NCI-H446 (cell line): ENCODE measurements at places on chromosomes 2 and 18.

- no peak for DNase-seq
Measured at GRCh38 chr2:47501374-47502200, 98.6 kb downstream of the MSH2 start.

DNA sequence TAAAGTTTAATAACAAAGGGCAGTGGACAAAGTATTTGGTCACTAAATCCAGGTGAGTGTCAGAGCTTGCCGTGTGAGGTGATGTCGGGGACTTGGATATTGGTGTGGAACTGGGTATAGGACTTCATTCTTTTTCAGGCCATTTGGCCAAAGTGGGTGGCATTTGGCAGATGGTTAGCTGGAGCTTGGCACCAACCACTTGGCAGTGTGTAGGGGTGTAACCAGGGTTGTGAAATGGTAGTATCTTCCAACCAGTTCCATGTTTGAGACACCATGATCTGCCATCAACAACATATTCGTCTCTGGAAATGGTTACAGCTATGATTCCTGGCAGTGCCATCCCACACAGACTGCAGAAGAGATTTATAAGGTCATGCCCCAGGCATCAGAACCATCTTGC, 113.9 kb downstream of the CCDC85A start:
- peak; percentile 79 for DNase-seq

DNA sequence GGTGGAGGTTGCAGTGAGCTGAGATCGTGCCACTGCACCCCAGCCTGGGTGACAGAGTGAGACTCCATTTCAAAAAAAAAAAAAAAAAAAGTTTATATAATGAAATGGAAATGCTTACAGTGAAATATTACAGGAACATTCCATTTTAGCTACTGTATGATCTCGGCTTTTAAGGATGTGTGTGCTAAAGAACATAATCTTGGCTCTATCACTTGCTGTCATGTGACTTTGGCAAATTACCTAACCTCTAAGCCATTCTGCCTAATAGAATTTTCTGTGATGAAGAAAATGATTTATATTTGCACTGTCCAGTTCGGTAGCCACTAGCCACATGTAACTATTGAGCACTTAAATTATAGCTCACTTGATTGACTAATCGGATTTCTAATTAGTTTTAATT, 36.3 kb downstream of the SMAD4 start:
- DNase-seq: no peak

DNA sequence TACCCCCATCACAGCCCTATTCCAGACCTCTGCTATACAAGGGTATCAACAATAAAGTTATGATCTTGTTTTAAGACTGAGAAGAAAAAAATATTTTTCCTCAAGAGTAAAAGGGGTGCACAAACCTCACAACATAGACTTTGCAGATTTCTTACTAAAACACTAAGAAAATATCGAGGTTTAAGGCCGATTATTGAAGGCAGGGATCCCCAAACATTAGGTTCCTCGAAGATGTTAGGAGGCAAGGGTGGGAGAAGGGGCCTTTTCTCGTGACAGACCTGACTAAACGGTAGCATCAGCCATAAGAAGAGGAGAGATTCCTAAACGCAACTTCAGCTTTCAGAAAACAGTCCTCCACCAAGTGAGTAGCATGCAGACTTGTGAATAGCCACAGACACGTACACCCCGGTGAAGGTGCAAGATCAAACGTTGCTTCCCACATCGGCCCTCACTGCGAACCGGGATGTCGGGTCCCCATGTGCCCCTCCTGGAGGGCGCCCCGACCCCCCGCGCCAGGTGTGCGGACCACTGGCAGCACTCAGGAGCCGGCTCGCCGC, 678 bp downstream of the PIAS2 start:
- DNase-seq: no peak

GRCh38 chr2:150168595-150169236, 318.8 kb downstream of the RND3 start:
- DNase-seq: no peak

GRCh38 chr2:70994699-70995425, at the start of gene TEX261:
TEX261 (minus strand) TSS chr2:70994873; CDS start chr2:70994757, 116 bp downstream.
- DNase-seq: peak; percentile 63

GRCh38 chr18:24894880-24895279, 434.4 kb downstream of the HRH4 start:
- no peak for DNase-seq

DNA sequence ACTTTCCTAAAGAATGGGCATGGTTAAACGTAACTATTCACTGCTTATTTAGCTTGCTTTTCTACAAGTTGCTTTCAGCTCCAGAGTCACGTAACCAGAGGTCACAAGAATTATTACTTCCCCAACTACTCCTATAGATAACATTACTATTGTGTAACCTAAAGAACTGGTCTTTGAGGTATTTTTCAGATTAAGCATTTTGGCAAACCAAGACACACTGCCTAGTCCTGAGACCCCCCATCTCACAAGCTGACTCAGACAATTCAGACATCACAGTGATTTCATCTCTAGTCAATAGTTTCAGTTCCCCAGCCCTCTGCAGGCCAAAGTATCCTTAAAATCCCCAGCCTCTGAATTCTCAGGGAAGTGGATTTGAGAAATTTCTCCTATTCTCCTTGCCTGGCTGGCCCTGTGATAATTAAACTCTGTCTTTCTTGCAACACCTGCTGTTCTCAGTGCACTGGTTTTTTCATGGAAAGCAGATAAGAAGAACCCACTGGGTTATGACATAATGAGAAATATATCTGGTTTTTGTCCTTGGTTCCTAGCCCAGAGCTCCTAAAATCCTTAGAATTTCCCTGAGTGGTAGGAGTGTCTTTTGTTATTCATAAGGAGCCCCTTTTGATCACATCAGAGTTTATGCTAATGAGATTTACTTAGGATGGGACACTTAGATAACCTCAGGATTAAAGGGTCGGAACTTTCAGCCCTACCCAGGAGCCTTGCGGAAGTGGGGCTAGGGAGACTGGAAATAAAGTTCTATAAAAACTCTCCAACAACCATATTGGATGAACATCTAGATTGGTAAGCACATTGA, 1310.8 kb upstream of the CHAC2 start:
- DNase-seq: no peak

DNA sequence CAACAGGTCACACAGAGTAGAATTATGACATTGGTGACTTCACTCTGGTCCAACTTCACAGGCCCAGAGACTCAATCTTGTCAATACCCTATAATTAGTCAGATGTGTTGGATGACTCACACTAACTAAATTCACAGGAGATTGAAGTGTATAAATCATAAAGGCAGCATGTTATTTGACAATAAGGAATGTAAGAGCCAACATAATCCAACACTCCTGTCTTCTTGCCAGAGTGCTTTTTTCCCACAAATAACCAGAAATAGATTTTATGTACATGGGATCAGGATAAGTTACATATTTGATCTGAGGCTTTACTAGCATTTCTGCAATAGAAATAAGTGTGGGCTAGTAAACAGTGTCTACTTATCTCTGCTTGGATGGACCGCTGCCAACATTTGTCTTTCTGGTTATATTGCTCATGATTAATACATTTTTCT, 42.2 kb upstream of the ZSWIM2 start:
- DNase-seq: peak; percentile 45

GRCh38 chr2:150006591-150006990, 419.0 kb upstream of the MMADHC start:
- DNase-seq: no peak

DNA sequence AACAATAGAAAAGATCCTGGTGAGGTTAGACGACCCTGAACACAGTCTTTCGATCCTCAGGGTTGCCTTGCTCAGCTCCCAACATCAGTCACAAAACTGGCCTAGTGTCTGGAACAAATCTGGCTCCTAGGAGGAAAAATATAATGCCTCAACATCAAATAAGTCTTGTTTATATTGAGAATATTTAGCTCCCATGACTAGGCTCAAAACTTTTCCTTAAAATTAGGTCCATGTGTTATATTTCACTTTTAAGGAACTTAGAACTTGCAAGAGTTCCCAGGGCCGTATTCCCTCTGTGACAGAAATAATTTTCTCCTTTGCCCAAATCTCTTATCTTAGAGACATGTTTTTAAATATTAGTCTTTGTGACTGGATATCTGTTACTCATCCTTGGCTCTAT, 819.7 kb upstream of the ZEB2 start:
- DNase-seq: no peak

- DNase-seq: no peak
Measured at GRCh38 chr2:112954364-112954763, 23.4 kb upstream of the IL36G start.

- no peak for DNase-seq
Measured at GRCh38 chr2:8571792-8572499, 109.9 kb upstream of the ID2 start.

DNA sequence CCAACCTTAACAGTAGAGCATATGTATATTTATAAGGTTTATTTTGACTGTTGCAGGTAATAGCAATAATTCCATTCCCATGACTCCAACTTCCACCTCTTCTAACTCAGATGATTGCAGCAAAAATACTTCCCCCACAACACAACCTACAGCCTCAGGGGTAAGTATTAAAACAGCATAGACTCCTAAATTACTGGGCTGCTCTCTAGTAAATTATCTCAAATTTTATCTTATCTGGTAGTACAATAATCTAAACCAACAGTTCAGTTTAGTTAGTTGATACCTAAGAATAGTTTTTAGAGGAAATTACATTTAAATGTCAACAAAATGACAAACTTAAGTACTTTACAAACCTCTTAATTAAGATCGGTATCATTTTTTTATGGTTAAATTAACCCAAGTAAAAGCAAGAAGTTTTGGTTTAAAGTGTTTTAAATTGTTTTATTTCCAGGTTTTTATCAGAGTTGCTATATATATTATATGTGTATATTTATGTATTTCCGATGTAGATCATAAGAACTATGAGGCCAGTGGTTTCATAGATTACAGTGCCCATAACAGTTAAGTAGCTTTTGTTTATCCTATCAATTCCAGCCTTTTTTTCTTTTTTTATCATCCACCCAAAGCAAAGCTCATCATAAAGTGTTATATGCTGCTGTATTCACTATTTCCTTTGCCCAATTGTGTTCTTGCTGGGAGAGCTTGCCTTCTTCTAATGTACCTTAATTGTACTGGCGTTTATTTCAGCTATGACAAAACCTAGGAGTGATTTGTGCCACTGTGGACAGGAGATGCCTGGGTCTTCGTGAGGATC, 13.7 kb downstream of the GATA6 start:
- DNase-seq: no peak

DNA sequence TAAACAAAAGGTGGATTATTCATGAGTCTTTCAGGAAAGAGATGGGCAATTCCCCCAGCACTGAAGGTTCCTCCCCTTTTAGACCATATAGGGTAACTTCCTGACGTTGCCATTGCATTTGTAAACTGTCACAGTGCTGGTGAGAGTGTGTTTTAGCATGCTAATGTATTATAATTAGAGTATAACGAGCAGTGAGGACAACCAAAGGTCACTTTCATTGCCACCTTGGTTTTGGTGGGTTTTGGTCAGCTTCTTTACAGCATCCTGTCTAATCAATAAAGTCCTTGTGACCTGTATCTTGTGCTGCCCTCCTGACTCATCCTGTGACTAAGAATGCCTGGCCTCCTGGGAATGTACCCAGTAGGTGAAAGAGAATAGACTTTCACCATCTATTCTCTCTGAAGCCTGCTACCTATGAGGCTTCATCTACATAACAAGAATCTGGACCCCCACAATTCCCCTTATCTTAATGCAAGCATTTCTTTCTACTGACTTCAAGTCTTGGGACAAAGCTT, 148.7 kb downstream of the CABLES1 start:
- DNase-seq: no peak

GRCh38 chr2:105470979-105471378, 72.1 kb upstream of the FHL2 start:
- no peak for DNase-seq

DNA sequence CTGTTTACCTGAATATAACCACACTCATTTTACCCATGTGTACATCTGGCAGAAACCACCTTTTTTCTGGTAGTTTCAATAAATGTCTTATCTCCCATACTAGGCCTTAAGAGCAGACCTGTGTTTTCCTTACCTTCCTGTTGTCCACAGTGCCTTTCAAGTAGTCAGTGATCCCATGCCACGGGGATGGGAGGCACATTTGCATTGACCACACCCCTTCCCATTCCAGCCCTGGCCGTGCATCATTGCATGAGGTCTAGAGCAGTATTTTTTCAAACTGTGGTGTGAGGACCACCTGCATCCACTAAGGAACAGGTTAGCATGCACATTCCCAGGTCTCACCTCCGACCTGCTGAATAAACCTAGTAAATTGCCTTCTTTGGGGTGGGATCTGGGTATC, 165.2 kb upstream of the FOSL2 start:
- no peak for DNase-seq

DNA sequence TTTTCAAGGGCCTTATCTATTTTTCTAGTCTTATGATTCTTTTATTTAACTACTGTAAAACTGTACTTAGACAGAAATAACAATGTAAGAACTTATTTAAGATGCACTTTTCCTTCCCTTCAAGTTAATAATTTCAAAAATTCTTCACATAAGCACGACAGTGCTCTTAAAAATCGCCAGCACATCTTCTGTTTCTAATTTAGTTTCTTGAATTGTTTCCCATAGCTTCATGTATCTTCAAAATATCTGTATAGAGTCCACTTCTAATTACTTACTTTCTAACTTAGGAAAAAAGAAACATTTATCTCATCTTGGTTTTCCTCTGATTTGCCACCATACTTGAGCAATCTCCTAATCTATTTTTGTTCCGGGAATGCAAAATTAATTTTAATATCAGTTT, 196.1 kb downstream of the BABAM2 start:
- DNase-seq: no peak

DNA sequence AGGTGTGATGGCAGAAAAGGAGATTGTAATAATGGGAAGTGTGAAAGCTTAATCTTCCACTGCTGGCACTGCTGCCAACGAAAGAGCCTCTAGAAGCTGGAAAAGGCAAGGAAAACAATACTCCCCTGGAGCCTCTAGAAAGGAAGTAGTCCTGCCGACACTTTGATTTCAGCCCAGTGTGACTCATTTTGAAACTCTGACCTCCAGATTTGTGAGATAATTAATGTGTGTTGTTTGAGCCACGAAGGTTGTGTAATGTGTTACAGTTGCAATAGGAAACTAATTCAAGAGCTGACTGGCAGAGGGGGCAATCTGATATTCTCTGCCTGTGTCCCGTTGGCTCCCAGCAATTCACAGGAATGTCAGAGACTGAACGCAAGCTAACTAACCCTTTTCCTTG, 219.2 kb upstream of the UBE2E3 start:
- no peak for DNase-seq

GRCh38 chr2:171957061-171957460, 34.8 kb downstream of the HAT1 start:
- no peak for DNase-seq

- DNase-seq: no peak
Measured at GRCh38 chr2:177014946-177015345, 197.6 kb upstream of the HNRNPA3 start.

DNA sequence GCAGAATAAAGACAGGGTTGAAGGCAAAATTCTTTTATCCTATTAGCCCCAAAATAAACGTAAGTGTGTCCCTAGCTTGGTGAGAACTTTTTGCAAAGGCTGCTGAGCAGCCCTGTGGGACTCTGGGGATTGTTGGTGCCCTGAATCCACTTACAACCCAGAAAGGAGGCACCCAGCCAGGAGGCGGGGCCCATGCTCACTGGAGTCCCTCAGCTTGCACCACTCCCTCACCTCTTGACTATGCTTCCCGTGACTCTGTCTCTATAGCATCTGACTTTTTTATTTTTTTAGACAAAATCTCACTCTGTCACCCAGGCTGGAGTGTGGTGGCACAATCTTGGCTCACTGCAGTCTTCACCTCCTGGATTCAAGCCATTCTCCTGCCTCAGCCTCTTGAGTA, 15.8 kb upstream of the COL6A3 start:
- no peak for DNase-seq

- DNase-seq: no peak
Measured at GRCh38 chr2:3248754-3249475, 128.7 kb downstream of the EIPR1 start.

- DNase-seq: no peak
Measured at GRCh38 chr2:19731037-19731436, 170.7 kb downstream of the TTC32 start.

GRCh38 chr2:151498178-151498577, 88.5 kb downstream of the RIF1 start:
- no peak for DNase-seq
